ENCODE measurements at places on chromosomes 16 and 17.

GRCh38 chr17:7888184-7888920 is at the start of gene CHD3:
Gene CHD3, plus strand, starts transcription at chr17:7888789. Its CDS starts 212 bp downstream, at chr17:7889001.
- no peak for DNase-seq

GRCh38 chr17:5706577-5707210 is 122.4 kb upstream of the NLRP1 start:
- DNase-seq, result no peak

DNA sequence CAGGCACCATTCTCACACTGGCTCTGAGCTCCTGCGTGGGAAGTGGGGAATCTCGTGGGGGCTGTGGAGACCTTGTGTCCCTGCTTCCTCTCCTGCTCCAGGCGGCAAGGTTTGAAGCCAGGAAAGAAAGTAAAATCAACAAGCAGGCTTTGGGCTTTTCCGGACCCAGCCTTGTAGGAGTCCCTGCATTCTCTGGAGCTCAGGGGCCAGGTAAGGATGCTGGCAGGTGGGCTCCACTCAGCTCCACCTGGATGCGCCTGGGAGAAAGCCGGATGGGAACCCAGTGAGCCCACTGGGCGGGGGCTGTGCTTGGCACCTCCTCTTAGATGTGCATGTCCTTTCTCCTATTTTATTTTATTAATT is 362.5 kb downstream of the SEC14L1 start:
- DNase-seq, result no peak

DNA sequence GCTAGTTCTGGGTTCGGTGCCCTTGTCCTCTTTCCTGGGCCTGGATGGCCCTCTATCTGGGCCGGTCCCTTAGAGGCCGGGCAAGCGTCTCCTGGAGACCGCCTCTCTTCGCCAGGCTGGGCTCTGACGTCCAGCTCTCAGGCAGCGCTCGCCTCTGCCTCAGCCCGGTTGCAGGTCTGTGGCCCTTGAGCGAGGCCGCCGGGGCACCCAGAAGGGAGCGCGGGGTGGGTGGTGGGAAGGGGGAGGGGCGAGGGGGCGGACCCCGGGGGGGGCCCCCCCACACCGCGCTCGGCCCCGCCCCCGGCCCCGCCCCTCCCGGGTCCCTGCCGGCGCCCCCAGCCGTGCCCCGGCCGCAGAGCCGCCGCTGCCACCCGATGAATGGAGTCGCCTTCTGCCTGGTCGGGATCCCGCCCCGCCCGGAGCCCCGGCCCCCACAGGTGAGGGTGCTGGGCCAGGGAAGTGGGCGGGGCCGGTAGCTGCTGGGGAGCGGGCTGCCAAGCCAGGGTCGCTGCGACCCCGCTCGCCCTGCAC is at the start of gene ARHGAP23:
ARHGAP23 (plus strand) TSS at position 353 of the 531 bp plus-strand sequence; CDS start at position 375, 22 bp downstream.
- no peak for DNase-seq

- no peak for DNase-seq
Observed at GRCh38 chr17:29588017-29588561, 1.4 kb downstream of the GIT1 start.

DNA sequence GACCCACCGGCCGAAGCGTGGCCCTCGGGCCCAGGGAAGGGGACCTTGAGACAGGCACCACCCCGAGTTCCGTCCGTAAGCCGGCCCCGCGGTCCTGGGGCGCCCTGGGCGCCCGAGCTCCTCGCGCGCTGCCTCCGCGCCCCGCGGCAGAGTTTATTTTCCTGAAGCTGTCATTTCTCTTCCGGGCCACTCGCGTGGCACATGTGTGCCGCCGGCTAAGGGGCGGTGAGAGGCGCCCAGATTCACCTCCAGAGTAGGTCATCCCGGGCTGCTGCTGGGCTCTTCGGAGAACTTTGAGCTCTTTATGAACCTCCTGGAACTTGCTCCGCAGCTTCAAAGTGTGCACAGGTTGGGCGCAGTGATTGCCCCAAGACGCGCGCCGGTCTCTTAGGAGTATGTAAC is 489 bp downstream of the ZC3H18 start:
- no peak for DNase-seq

GRCh38 chr17:7989781-7990655 is 12.4 kb upstream of the GUCY2D start:
- DNase-seq, result no peak

- no peak for DNase-seq
Observed at GRCh38 chr17:50867363-50868139, 1.4 kb upstream of the TOB1 start.

GRCh38 chr17:7944326-7944725 is 12.3 kb downstream of the CNTROB start:
- DNase-seq, result no peak

DNA sequence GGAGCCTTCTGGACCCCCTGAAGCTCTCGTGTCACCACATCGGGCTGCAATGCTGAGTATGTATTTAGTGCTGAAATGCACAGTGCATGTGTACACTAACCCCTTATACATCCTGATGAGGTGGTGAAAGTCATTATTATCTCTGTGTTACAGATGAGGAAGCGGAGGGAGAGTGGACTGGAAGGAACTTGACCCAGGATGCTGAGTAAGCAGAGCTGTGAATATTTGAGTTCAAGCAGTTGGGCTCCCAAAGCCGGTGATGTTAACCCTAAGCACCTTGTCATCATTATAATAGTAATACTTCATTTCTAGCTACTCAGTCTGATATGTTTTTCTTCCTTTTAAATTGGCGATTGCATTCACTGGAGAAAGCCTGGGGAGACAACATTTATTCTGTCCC is 25.9 kb upstream of the NKD1 start:
- no peak for DNase-seq

- no peak for DNase-seq
Observed at GRCh38 chr16:79362300-79362970, 238.1 kb downstream of the MAF start.

DNA sequence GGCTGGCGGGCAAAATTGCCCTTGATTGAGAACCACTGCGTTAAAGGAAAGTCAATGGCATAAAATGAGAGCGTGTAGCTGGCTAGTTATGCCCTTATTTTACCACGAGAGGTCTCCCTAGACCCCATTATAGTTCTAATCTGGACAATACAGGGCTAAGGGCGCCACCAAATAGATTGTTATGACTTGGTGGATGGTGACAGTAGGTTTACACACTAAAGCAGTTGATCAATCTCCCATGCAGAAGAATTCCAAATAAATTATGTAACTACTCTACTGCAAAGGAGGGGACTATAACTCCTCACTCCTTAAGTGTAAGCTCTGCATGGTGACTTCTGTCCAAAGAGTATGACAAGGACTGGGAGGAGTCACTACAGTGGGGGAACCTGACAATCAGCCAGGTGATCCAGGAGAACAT is 20.4 kb upstream of the YPEL2 start:
- DNase-seq, result no peak

DNA sequence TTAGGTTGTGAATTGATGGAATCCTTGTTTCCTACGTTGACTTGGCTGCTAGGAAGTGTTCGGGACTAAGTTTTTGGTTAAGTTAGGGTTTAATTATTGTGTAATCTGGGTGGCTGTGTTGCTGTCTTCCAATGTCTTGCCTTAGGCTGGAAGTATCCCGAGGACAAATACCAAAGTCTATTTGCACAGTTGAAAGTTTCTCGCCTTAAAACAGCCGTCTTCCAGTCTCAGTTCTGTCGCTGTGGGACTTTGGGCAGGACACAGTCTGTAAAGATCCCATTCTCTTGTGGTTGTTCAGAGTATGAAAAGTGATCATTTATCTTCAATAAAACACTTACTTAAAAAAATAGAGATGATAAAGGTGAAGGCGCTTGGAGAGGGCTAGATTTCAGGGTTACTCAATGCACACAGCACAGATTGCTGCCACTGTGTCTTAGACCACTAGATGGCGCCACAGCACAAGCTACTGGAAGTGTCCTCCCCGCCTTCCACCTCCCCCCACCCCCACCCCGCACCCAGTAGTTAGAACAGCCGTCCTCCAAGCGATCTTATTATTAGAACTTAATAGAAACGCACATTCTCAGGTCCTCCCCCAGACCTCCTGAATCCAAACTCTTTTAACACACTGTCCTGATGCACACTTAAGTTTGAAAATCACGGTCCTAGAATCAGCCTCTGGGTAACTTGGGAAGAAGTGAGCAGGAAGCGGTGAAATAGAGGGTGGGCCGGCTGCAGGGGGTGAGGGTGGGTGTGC is 45.8 kb downstream of the AKAP1 start:
- no peak for DNase-seq

- DNase-seq, result no peak
Observed at GRCh38 chr16:22813223-22813947, 577 bp upstream of the HS3ST2 start.

DNA sequence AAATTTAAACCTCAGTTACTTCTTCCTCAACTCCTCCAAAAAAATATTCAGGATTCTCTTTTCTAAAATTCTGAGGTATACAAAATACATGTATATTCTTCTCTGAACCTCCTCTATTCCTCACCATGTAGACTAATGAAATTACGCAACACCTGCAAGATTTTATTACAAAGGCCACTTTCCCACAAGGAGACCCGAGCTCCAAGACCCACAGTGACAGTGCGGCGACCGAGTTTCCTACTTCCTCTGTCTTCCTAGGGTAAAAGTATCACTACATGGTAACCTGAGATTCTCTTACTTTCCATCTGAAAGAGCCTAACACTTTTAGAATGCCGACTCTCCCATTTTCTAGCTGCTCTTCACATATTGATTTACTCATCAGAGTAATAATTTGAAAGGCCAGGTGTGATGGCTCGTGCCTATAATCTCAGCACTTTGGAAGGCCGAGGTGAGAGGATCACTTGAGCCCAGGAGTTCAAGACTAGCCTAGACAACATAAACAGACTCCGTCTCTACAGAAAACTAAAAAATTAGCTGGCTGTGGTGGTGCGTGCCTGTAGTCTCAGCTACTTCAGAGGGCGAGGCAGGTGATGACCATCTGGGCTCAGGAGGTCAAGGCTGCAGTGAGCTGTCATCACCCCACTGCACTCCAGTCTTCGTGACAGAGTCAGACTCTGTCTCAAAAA is 35.7 kb downstream of the CYTH1 start:
- DNase-seq, result no peak

DNA sequence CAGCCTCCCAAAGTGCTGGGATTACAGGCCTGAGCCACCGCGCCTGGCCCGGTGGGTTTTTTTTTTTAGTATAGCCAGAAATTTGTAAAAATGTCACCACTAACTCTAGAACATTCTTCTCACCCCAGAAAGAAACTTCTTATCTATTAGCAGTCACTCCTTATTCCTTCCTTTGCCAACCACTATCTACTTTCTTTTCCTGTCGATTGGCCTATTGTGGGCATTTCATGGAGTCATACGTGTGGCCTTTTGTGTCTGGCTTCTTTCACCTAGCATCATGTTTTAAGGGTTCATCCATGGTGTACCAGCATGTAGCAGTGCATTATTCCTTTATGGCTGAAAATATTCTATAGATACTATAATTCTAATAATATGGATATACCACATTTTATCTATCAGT is 3.6 kb downstream of the CYB5D2 start:
- no peak for DNase-seq

DNA sequence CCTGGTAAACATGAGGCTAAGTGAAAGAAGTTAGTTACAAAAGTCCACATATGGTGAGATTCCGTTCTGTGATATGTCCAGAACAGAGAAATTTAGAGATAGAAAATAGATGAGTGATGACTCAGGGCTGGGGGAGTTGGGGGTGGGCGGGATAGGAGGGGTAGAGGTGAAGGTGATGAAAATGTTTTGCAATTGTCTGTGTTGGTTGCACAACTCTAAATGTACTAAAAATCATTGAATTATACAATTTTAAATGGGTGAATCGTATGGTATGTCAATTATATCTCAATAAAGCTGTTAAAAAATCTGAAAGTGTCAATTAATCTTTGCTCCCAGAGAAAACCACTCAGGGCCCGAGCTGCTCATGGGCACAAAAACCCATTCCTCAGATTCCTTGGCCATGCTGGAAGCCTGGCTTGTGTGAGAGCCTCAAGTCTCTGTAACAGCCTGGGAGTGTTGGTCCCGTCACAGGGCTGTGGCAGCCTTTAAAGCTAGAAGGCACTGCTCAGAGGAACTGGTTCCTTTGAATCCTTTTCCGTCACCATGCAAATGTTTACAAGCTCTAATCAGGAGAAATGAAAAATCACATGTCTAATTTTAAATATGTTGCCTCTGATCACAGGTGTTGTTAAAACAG is 225.3 kb downstream of the WWOX start:
- no peak for DNase-seq

DNA sequence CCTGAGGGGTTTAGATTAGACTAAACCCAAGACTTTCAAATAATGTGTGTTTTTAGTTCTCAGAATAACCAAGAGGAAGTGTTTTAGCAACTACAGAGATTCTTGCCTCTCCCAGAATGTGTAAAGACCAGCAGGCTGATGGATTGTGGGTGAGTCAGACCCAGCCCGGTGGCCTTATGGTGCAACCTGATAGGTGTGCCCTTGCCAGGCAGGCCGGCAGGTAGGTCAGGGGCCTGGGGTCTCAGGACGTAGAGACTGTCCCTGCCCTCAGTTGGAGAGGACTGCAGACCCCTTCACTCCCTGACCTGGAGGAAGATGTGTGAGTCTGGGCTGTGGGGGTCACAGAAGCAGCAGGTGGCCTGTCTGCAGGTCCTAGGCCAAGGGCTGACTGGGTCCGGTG is 47.2 kb upstream of the ACSF3 start:
- DNase-seq, result no peak

GRCh38 chr17:1360975-1361374 is 39.0 kb downstream of the YWHAE start:
- DNase-seq, result no peak

DNA sequence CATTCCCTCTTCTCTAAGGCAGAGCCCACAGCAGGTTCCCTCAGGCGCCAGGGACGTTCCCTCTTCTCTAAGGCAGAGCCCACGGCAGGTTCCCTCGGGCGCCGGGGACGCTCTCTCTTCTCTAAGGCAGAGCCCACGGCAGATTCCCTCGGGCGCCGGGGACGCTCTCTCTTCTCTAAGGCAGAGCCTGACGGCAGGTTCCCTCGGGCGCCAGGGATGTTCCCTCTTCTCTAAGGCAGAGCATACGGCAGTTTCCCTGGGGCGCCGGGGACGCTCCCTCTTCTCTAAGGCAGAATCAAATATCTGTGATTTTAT is 24.3 kb downstream of the ACSF3 start:
- no peak for DNase-seq

GRCh38 chr17:32553168-32553567 is 66.4 kb downstream of the CDK5R1 start:
- DNase-seq, result no peak

DNA sequence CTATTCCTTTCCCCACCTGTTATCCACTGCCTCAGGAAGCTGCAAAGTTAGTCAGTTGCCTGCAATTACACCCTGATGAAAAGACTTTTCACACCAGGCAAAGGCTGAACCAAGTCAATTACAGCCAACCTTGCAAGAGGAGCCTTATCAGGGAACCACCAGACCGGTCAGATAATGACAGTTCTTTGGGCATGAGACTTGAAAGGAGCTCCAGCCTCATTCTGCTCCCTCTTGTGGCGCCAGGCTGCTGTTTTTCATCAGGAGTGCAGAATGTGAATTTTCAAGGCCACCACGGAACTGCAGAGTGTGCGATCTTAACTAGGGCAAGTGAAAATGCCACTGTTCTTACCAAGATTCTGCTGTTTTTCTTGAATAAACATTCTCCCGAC is 22.5 kb downstream of the DNAI2 start:
- DNase-seq, result no peak

All from cortex of kidney (tissue), 1 donor.